Activated CD4-positive, alpha-beta T cell treated with anti-CD3 and anti-CD28 coated beads for 48 hours (primary cell): ENCODE measurements at places on chromosomes 6 and 20.

DNA sequence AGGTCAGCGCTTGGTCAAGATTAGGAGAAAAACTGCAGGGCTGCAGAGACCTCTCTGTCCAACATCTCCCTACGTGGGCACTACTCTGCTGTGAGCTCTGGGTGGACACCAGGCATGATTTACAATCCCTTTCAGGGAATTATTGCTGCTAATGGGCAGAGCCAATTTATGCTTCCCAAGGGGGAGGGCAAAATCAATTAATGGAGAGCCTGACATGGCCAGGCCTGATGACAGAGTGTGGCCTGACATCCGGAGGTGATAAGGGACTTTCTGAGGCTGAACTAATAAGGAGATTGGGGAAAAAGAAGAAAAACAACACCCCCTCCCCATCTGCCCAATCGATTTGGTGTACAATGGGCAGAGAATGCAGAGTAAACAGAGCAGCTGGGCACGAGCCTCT lies 5.0 kb upstream of the KCNK16 start:
- DNase-seq = no peak

DNA sequence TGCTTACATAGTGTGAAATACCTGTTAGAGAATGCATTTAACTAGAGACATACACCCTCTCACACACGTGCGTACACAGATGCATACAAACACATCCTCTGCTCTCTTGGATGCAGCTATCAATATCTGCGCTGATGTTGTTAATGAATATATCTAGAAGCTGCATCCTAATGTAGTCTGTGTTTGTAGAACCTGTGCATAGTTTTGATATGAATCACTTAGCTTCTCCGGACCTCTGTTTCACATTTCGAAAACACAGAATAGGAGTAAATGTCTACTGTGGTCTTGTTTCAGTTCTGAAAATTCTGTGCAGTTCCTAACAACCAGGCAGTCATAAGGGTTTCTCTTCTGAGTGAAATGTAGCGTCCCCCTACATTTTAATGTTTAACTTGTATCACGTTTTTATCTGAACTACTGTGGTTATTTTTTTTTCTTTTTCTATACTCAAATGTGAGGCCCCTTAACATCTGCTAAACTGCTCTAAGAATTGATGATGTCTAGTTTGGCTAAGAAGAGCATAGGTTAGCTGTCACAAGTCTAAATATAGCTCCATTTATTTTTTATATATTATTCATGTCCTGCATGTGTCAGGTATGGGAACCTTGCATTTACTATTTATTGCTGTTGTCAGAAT lies 254.5 kb downstream of the TMEM242 start:
- DNase-seq = no peak

DNA sequence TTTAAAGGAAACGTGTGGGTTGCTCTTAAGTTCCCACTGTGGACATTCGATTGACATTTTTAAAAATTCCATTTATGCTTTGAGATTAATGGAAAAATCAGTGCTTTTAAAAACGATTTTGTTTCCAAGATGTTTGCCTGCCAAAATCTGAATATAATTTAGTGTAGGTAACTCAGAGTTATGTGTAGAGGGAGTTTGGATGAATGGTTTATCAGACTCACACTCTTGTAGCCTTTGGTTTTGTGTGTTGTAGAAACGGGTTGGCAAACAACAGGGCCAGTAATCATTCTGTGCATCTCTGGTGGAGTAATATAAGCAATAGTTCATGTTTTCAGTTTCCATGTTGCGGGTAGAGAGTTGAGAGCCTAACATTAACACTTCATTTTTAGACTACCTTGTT lies 140.6 kb downstream of the RPS12 start:
- DNase-seq = no peak

- no peak for DNase-seq
Observed at GRCh38 chr6:30129265-30130178, 6.4 kb upstream of the TRIM40 start.

DNA sequence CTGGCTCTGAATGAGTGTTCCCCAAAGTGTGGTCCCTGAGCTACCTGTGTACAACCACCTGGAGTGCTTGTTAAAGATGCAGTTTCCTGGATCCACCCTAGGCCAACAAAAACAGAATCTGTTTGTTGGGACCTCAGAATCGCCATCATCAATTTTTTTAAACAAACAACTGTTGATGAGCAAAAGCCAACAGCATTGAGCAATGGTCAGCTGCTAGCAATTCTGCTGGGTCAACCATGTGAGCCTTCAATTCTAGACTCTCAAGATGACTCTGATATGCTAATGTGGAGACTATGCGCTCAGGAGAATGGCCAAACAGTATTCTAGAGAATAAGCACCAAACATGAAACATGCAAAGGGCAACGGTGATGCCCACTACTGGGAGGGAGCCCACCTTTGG lies 64.4 kb upstream of the IYD start:
- DNase-seq = no peak

DNA sequence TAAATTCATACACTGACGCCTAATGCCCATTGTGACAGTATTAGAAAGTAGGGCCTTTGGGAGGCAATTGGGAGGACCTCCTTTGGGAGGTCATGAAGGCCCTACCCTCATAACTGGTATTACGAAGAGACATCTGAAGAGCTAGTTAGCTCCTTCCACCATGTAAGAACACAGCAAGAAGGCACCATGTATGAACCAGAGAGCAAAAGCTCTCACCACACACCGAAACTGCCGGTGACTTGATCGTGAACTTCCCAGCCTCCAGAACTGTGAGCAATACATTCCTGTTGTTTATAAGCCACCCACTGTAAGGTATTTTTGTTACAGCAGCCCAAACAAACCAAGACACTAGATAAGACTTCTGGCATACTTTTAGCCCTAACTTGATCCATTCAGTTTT lies 41.8 kb downstream of the GCLC start:
- DNase-seq = no peak

- DNase-seq = no peak
Observed at GRCh38 chr6:118335325-118335816, 212.7 kb upstream of the PLN start.

DNA sequence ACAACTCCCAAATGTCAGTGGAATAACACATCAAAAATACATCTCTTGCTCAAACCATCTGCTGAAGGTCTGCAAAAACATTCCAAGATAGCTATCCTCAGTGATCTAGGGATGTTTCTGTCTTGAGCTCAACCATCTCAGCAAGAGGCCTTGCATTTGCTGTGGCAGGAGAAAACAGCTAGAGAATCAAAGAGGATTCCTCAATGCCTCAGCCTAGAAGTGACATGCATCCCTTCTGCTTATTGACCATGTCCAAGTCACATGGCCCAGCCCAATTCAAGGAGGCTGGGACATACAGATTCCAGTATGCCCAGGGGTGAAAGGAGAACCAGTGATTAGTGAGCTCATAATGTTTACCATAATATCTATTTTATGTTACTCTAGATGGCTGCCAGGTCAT lies 269.5 kb downstream of the PLCB1 start:
- DNase-seq = no peak

DNA sequence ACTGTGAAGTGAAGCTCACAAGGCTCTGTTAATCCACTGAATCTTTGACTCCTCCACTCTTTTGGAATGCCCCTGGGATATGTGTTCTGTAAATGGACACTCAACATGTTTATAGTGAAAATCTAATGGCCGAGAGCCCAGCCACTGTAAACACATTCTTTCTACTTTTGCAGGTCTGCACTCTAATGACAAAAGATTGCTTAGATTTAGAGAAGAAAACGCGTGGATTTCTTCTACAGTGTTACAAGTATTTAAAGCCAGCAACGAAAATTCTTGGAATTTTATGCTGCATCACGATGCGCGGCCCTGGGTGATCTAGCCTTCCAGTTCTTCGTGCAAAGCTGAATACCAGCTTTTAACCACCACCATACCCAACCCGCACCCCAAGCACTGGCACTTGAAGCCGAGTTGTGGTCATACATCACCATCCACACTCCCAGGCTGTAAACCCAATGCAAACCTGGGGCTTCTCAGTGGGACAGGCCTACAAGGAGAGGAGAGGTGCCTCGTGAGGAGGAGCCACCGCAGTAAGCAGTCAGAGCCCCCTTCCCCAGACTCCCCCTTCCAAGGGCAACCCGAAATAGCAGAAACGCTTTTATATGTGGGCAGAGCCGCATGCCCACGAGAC lies 3.7 kb upstream of the FOXO3 start:
- DNase-seq = no peak

GRCh38 chr6:44219053-44219814 lies 2.5 kb downstream of the MYMX start:
- peak; percentile 38 for DNase-seq
